ENCODE measurements at places on chromosomes 4 and X. TPM values are rescaled to one million over a fixed set of nuclear protein-coding genes. Genes with fewer than 3 reads are reported as not detected.

Gene ETDB
- not detected for total RNA-seq

Gene ACE2
- total RNA-seq: not detected

Gene TMEM156
- 0.19 TPM for total RNA-seq

Gene AFP
- not detected for total RNA-seq

Gene EVC
- total RNA-seq: 11.3 TPM

Gene SAT1
- 86.7 TPM for total RNA-seq

Gene ZNF330
- total RNA-seq: 39.9 TPM

Gene SGMS2
- 29.4 TPM for total RNA-seq

Gene GUCY1B1
- 6.1 TPM for total RNA-seq

Gene DCHS2
- not detected for total RNA-seq

Gene CSAG2
- not detected for total RNA-seq

Gene NLGN4X
- total RNA-seq: 1.5 TPM

Gene SYN1
- not detected for total RNA-seq

Gene CT45A10
- total RNA-seq: not detected

Gene CYSLTR1
- total RNA-seq: not detected

Gene CFP
- total RNA-seq: 0.43 TPM

Gene SSX1
- total RNA-seq: not detected

Gene DOK7
- 21.4 TPM for total RNA-seq

Gene N4BP2
- 2.7 TPM for total RNA-seq

Measured in A172 (cell line).